Uterus (tissue), 4 donors: ENCODE measurements at places on chromosomes 12 and 14.

GRCh38 chr12:16636435-16637055 is 30.6 kb upstream of the LMO3 start:
- no peak for DNase-seq

DNA sequence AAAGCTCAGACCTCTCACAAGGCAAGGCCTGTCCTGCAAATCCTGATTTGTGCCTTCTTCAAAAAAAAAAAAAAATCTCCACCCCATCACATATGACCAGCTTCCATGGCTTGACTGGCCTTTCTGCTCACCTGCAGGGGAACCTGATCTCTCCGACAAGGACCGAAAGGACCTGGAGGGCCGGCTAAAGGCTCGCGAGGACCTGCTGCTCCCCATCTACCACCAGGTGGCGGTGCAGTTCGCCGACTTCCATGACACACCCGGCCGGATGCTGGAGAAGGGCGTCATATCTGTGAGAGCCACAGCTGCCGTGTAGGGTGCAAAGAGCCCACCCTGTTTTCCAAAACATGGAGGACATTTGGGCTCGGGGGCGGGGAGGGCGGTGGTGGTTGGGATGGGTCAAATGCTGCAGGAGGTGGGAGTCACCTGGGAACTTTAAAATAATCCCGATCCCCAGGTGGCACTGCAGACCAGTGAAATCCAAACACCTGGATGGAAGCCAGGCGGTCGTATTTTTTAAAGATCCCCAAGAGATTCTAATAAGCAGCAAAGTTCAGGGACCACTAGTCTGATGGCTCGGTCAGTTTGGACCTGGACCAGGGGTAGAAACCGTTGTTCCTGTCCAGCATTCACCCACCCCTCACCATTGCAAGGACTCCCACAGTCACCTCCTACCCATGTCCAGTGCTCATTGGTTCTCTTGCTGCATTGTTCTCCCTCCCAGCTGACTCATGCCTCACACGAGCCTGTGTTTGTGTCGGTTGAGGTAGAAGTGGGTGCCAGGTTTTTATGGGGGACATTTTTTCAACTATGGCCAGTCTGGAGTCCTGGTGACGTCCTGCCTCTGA is 44.8 kb downstream of the FOXN4 start:
- DNase-seq = peak; percentile 68

GRCh38 chr12:52151153-52151836 is 40.5 kb downstream of the KRT80 start:
- DNase-seq = no peak

DNA sequence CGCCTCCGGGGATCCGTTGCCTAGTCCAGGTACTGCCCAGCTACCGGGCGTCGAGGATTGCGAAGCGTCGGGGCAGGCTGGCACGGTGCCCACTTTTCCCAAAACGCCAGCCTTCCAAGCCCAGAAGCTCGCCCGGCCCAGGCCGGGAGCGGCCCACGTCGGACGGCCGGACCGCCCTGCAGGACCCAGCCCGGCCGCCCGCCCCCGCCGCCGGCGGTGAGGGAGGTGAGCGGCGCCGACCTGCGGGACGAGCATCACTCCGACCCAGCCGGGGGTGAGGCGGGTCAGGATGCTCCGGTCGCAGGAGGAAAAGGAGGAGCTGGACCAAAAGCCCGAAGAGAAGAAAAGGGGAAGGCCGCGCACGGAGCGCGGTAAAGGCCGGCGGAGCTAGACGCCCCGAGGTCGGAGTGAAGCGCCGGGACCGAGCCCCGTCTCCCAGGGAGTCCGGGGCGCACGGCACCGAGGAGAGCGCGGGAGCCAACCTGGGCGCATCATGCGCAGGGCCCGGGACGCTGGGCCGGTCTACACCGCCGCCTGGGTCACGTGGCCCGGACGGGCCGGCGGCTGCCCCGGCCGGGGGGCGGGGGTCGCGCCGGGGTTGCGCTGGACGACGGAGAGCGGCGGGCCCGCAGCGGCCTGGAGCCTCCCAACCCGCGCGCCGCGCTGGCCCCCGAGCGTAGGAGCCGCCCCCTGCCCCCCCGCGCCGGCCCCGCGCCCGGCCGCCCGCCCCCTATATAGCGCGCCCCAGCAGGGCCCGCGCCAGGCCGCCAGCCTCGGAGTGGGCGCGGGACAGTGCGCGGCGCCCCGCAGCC is at the start of gene AQP5:
TSS of gene AQP5 (plus strand) at position 762 of the 812 bp plus-strand sequence. CDS start 146 bp downstream, outside the sequence.
- no peak for DNase-seq

- DNase-seq = no peak
Observed at GRCh38 chr14:69716478-69717187, 50.3 kb upstream of the SRSF5 start.

GRCh38 chr14:68210729-68211299 is 391.2 kb downstream of the RAD51B start:
- DNase-seq = no peak

GRCh38 chr12:2958432-2959191 is 585 bp upstream of the TEAD4 start:
- peak; percentile 33 for DNase-seq

- DNase-seq = no peak
Observed at GRCh38 chr12:91538418-91538817, 355.8 kb upstream of the DCN start.

- DNase-seq = no peak
Observed at GRCh38 chr14:103286968-103287850, 46.8 kb upstream of the EIF5 start.

GRCh38 chr12:102331419-102331818 is 133.8 kb upstream of the PMCH start:
- no peak for DNase-seq

DNA sequence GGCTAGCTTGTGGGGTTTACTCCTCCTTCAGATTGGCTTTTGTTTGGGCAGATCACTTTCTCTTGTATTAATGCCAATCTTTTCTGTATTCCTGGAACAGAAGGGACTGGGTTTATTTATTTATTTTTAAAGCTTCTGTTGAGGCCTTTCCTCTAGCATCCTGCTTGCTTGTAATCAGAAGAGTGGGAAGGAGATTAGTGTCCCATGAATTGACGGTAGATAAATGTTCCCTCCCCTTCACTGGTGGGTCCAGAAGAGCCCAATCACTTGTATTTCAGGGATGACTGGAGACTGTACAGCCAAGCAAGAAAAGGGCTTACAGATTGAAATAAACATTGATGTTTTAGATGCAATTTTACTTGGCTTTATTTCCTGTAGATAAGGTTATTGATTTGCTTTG is 71.0 kb downstream of the LIN52 start:
- no peak for DNase-seq

DNA sequence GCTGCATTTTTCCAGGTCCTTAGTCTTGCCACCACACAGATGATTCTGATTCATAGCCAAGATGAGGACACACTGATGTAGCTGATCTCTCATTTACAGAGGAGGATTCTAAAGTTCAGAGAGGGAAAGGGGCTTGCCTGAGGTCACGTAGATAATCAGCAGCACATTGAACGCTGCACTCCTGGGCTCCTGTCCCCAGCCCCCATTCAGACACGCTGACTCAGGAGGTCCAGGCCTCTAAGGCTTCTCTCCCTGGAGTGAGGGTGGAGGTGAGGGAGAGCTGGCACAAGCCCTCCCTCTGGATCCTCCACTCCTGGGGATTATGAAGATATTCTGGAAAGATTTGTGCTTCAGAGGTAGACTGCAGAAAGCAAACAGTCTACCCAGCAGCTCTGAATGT is 10.3 kb downstream of the NFATC4 start:
- DNase-seq = no peak

DNA sequence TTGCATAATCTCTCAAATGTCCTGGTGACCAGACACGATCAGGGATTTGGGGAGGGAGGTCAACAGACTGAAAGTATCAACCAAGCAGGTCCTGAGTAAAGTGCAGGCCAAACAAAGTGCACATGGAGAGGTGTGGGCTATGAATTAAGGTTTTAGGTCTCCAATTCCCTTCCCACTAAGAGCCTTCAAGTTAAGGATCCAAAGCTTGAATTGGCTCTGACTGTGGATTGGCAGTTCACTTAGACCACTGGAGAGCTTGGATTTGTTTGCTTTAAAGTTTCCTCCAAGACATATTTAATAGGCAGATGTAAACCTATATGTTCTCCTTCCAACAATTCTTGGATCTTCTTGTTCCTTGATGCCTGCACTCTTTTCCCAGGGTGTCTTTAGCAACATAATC is 129.6 kb upstream of the IGF1 start:
- DNase-seq = no peak

GRCh38 chr12:58364389-58365086 is 423.2 kb downstream of the ATP23 start:
- no peak for DNase-seq

GRCh38 chr12:53099071-53099882 is 1.8 kb downstream of the IGFBP6 start:
- peak; percentile 95 for DNase-seq

DNA sequence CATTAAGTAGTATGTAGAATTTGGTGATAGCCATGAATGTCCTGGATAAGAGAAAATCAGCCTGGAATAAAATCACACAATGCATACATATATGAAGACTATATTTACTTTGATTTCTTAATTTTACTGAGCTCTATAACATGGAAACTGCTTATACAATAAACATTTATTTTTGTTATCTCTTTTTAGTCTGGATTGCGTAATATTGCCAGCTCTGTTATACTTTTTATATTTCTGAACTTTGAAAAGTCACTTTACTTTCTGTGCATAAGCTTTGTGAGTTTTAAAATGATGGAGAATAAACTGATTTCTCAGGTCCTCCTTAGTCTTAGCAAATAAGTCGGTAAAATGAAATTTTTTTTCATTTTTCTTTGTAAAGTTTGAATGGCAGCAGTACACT is 19.2 kb upstream of the ABCD2 start:
- DNase-seq = no peak

GRCh38 chr12:12141000-12141399 is 70.3 kb downstream of the BCL2L14 start:
- no peak for DNase-seq

DNA sequence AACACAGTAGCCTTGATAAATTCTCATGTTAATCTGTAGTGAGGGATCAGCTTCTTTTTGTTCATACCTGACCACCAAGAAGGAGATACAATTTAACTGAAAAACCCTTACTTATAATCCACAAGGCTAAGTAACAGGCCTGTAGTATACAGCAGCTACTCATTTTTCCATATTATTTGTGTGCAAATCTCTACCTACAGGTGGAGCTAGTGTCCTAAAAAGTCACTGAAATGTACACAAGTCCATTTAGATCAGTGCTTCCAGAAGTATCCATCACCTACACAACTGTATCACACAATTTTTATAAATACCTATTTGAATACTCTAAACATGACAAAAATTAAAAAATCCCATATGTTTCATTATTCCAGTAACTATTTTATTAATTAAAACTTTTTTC is 173.2 kb downstream of the SLC35F4 start:
- DNase-seq = no peak

- no peak for DNase-seq
Observed at GRCh38 chr12:88411689-88412088, 168.6 kb downstream of the KITLG start.
